ENCODE measurements at places on chromosomes 2 and 18.

DNA sequence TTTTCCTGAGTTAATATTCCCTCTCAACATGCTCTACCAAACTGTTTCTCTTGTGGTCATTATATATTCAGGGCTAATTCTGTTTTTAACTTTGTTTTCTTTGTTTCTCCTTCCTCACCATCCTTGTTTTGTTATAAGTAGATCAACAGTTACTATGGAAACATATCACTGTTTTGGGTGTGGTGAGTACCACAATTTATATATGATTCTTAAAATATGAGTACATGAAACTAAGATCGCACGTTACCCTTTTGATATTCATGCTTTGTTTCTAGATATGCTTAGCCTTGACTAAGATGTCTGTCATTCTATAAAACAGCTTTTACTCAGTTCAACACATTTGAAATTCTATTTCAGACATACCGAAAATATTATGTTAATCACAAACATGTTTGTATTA is 232.3 kb upstream of the ITGA4 start:
- no peaks in the 10 kb centered on the region for H3K27me3 ChIP-seq
- peak overlapping the region; percentile 94 for H3K27ac ChIP-seq
- H3K4me1 ChIP-seq = peaks cover 28% of the 10 kb centered on the region
- DNase-seq = no peak

- no peak for DNase-seq
- no peak overlapping the region for H3K27ac ChIP-seq
- H3K4me1 ChIP-seq = no peaks in the 10 kb centered on the region
- no peaks in the 10 kb centered on the region for H3K36me3 ChIP-seq
- H3K4me3 ChIP-seq = no peak overlapping the region
Observed at GRCh38 chr2:49582946-49583345, 428.6 kb upstream of the FSHR start.

GRCh38 chr18:59002974-59003594 is 136.6 kb upstream of the SEC11C start:
- no peaks in the 10 kb centered on the region for H3K27me3 ChIP-seq
- no peaks in the 10 kb centered on the region for H3K4me1 ChIP-seq
- no peaks in the 10 kb centered on the region for H3K36me3 ChIP-seq
- DNase-seq = no peak
- H3K4me3 ChIP-seq = no peak overlapping the region

DNA sequence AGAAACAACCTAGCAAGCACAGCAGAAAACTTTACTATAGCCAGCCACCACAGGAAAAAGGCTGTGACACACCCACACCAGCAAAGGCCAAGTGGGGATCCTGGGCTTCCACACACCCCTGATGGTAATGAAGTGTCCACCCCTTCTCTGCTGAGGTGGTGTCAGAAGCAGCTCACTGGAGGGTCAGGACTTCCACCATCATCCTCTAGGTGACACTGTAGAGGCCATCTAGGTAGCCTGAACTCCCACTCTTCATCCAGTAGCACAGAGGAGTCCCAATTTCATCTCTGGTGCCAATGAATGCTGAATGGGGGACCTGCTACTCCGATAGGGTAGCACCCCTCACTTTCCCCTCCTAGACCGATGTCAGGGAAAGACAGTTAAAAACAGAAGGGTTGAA is 1544.4 kb downstream of the LRP1B start:
- no peaks in the 10 kb centered on the region for H3K4me1 ChIP-seq
- H3K36me3 ChIP-seq = no peaks in the 10 kb centered on the region
- no peak for DNase-seq
- no peak overlapping the region for H3K27ac ChIP-seq
- H3K27me3 ChIP-seq = no peaks in the 10 kb centered on the region
- H3K4me3 ChIP-seq = no peak overlapping the region

DNA sequence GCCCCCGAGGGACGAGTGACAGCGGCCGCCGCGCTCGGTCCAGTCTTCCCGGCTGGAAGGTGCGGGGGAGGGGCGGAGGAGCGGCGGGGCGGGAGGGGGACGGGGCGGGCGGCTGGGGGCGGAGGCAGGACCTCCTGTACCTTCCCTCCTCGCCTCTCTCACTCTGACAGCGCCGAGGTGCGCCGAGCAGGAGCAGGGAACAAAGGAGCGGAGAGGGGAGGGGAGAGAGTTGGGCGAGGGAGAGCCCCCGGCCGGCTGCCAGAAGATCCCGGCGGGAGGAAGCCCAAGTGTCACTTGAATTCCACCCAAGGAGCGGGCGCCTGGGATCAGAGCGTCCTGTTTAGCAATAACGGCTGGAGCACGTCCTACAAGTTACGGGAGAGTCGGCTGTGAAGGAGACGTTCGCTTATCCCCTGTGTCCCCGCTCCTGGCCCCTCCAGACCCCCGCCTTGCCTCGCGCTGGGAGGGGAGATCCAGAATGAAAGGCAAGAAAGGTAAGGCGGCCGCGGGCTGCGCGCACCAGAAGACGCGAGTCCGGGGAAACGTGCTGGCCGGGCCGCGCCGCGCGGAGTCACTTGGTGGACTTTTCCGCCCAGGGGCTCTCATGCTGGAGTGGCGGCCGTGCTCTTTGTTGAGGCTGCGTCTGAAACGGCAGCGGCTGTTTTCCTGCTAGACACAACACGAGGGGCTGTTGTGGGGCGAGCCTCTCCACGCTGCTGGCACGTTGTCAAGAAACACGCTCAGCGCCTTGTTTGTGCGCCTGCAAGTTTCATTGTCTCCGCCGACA is at the start of gene TGIF1:
TGIF1 (plus strand) TSS at position 161 of the 787 bp plus-strand sequence; CDS start at position 479, 318 bp downstream.
- peaks cover 3% of the 10 kb centered on the region for H3K36me3 ChIP-seq
- peak within 1 kb of the TSS; percentile 98 for H3K4me3 ChIP-seq
- H3K27me3 ChIP-seq = no peaks in the 10 kb centered on the region
- peak within 1 kb of the TSS; percentile 100 for H3K27ac ChIP-seq

- H3K27ac ChIP-seq = no peak overlapping the region
- DNase-seq = no peak
- peaks cover 50% of the 10 kb centered on the region for H3K27me3 ChIP-seq
- H3K4me3 ChIP-seq = no peak overlapping the region
- H3K36me3 ChIP-seq = no peaks in the 10 kb centered on the region
Observed at GRCh38 chr2:12767541-12767940, 50.8 kb downstream of the TRIB2 start.
